Activated CD4-positive, alpha-beta T cell treated with anti-CD3 and anti-CD28 coated beads, Interleukin-2, amount 50 U/mL, for 24 hours (primary cell): ENCODE measurements at places on chromosomes 1 and 21.

GRCh38 chr1:158126425-158126824 lies 54.3 kb upstream of the CD1D start:
- no peak for DNase-seq

DNA sequence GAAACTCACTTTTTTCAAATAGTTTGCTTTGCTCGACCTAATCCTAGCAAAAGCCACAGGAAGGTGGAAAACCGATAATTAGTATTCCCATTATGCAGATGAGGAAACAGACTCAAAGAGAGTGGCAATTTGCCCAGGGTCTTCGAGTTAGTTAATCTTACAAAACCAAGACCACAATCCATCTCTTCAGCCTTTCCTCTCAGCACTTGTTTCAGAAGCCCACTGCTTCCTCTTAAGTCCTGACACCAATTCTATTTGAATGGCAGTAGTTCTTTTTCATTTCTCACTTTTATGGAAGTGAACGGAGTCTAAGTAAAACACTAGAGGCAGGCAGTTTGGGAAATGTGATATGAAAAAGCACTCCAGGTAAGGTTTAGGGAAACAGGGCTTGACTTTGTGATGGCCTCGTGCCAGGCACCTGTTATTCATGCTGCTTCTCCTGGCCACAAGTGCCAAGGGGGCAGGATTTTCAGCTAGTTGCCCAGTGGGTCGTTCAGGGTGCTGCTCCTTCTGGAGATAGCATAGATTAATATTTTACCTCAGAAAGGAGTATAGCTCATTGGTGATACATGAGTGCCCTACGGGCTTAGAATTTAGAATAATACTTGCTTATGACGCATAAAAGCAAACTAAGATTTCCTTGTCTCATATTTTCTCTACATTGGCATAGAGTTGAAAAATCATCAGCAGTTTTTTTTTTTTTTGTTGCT lies 76.6 kb upstream of the NRIP1 start:
- no peak for DNase-seq

DNA sequence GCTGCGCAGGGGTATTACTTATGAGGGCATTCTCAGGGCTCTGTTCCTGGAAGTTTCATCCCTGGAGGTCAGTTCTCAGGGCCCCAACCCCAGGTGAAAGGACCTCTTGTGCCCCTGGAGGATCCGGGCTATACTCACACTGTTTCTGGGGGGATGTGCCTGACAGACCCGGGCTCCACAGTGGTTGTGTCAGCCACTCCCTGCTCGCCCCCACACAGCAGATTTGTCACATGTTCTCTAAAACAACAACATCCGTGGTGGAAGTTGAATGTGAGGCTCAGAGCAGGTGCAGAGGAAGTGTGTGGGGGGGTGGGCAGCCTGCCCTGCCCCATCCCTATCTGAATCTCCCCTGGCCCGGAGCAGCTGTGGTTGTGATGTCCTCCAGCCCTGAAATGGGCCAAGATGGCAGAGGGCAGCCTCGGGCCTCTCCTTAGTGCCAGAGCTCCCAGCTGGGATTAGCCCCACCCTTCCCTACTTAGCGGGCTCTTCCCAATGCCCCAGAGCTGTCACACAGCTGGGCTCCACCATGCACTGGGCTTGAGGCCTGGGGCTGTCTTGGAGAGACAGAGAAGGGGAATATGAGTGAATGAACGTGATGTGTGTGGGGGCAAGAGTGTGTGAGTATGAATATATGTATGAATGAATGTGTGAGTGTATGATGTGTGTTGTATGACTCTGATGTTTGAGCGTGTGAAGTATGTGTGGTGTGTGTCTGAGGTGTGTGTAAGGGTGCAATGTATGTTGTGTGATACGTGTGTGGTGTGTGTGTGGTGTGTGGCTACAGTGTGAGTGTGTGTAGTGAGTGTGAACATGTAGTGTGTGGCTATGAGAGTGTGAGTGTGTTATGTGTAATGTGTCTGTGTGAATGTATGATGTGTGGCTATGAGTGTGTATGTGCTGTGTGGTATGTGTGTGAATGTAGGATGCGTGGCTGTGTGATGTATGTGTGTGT lies 1.5 kb upstream of the FCMR start:
- peak; percentile 66 for DNase-seq

DNA sequence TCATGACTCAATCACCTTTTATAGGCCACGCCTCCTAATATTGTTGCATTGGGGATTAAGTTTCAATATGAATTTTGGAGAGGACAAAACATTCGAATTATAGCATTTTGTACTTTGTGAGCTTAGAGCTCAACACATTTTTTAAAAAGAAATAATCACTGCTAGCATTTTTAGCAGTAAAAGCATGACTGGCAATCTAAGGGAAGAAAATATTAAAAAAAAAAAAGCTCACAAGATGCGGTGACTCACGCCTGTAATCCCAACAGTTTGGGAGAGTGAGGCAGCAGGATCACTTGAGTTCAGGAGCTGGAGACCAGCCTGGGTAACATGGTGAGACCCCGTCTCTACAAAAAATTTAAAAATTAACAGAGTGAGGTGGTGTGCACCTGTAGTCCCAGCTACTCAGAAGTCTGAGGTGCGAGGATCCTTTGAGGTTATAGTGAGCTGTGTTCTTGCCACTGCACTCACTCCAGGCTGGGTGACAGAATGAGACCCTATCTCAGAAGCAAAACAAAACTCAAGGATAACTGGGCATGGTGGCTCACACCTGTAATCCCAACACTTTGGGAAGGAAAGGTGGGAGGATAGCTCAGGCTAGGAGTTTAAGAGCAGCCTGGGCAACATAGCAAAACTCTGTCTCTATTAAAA lies 28.8 kb upstream of the DIPK1A start:
- DNase-seq, result no peak

GRCh38 chr1:150841626-150842025 lies 33.6 kb upstream of the CTSK start:
- DNase-seq, result no peak

GRCh38 chr1:200486634-200487033 lies 76.8 kb upstream of the ZNF281 start:
- no peak for DNase-seq

DNA sequence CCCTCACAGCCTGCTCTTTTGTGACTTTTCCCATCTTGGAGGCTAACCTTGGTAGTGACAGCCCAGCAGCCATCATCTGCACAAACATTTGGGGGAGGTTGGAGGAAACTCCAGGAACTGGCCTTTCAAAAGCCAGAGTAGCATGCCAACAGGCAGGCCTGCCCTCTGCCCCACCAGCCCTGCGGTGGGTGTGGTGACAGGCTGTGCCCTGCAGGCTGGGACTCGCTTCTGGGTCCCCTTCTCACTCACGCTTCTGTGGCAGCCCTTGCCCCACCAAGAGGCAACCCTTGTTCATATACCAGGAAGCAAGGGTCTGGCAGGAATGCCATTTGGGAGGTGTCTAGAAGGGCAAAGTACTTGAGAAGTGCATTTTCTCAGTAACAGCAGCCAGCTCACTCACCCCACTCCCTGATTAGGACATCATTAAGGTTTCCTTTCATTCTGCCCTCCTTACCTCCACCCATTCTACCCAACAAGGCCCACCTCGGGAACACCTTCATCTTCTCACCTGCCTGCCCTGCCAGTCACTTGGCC lies 20.8 kb upstream of the FAM3B start:
- no peak for DNase-seq

DNA sequence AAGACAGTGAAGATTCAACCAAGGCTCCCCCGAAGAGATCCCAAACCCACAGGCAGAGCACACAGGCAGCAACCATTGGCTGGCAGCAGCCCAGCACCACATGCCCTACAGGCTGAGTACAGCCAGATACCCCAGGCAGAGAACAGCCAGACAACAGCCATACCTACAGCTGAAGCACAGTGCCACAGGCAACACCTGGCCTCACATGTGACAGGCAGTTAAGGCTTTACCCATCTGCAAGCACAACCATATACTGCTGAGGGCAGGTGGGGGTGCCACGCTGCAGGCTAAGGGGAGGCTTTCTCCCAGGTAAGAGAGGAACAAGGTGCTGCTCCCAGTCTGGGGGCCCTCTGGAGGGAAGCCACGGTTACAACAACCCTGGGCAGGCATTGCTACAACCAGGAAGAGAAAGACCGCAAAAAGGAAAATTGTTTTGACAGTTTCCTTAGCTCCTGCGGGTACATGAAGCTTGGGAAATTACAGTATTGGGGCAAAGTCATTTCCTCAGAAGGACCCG lies 12.3 kb downstream of the CHIT1 start:
- no peak for DNase-seq

DNA sequence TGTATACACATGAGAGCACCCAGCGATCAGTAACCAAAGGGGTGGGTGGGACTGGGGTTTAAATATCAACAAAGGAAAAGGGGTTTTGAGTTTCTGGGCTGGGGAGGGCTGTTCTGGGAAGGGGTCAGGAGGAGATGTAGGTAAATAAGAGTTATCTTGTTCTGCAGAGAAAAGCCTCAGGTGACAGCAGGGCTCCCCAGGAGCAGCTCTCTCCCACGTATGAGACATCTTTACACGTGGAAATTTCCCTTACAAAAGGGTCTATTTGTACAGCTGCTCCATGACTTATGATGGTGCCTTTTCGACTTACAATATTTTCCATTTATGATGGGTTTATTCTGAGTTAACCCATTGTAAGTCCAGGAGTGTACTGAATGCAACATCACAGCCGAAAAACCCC lies 16.3 kb upstream of the PADI2 start:
- no peak for DNase-seq

DNA sequence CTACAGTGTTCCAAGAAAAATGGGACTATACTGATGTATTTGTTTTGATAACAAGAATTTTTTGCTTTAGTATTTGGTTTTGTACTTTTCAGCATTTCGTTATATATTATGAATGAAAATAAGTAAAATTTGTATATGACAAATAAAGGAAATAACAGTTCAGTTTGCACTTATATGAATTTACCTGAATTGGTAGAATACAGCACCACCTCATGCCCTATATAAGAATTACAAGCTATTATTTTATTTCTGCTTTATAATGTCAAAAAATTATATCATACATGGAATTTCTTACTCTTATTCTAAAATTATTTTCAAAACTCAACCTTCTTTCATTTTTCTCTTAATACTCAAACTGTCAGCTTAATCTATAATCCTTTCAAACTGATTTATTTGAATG lies 14.6 kb downstream of the EFCAB7 start:
- DNase-seq, result no peak

DNA sequence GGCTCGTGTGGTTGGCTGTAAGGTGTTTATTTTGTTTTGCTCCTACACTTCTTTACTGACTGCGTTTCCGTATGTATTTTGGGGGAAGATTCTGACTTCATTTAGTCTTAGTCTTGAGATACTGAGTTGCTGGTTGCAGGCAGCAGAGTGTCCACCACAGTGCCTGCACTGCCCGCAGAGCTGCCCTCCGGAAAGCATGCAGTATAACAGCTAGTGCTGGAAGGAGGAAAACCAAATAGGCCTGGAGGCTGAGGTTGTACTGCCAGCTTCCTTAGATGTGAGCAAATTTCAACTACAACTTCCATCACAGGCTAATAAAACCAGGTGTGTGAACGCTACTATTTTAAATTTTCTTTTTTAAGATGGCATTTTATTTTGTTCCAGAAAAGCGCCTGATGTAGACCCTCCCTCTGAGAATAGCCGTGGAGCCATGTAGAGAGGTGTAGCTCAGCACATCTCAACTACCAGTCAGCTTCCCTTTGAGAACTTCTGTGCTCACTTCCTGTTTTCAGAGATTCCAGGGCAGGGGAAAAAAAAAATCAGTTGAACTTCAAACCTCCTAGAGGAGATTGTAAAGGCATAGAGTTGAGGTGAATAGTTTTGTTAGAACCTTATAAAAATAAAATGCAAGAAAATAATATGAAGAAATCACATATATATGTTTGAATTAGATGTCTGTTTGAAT lies 17.6 kb downstream of the LMO4 start:
- DNase-seq, result no peak

DNA sequence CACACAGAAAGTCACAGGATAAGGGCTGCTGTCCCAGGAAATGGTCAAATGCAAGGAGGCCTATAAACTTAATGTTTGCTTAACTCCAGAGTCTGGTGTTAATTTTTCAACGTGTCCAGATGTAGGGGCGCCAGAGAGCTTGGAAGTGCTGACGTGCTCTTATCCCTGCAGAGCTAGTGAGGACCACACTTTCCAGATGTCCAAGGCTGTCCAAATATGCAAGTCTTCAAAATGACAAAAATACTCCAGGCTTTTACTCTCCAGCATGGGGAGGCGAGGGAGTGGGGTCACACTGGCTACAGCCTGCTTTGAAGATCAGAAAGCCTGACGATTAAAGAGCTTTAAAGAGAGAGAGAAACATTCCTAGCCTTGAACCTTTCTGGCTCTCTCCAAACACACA lies 57.6 kb downstream of the ABCA4 start:
- DNase-seq, result no peak

- DNase-seq, result peak; percentile 60
Measured at GRCh38 chr1:172532183-172532699, 709 bp upstream of the SUCO start.

- no peak for DNase-seq
Measured at GRCh38 chr1:45802343-45803298, 791 bp upstream of the MAST2 start.

GRCh38 chr21:34204481-34205439 lies 131.4 kb downstream of the MRPS6 start:
- DNase-seq, result no peak

GRCh38 chr1:12649971-12650421 lies 6.1 kb downstream of the AADACL4 start:
- DNase-seq, result no peak

- DNase-seq, result no peak
Measured at GRCh38 chr21:42505090-42505726, 8.4 kb upstream of the SLC37A1 start.

- no peak for DNase-seq
Measured at GRCh38 chr1:100441651-100442050, 89.3 kb downstream of the CDC14A start.
